ENCODE measurements at places on chromosomes 5 and 9. TPM values are rescaled to one million over a fixed set of nuclear protein-coding genes. Genes with fewer than 3 reads are reported as not detected.

SLC36A2 gene
- not detected for total RNA-seq

PHYHD1 gene
- total RNA-seq: 1.3 TPM

C6 gene
- total RNA-seq: not detected

SLC36A3 gene
- not detected for total RNA-seq

LCP2 gene
- not detected for total RNA-seq

SVEP1 gene
- total RNA-seq: under 0.01 TPM

CAPSL gene
- not detected for total RNA-seq

RORB gene
- total RNA-seq: not detected

SLC2A6 gene
- total RNA-seq: 3.8 TPM

IFNK gene
- not detected for total RNA-seq

NEK6 gene
- total RNA-seq: 8.2 TPM

BARX1 gene
- not detected for total RNA-seq

NDST1 gene
- 19.5 TPM for total RNA-seq

LHX2 gene
- not detected for total RNA-seq

PCDHB5 gene
- 0.34 TPM for total RNA-seq

TMEM267 gene
- total RNA-seq: 40.6 TPM

OTP gene
- not detected for total RNA-seq

ITGA1 gene
- 1.4 TPM for total RNA-seq

PCDHGA11 gene
- total RNA-seq: 2.1 TPM

IFNA13 gene
- total RNA-seq: not detected

MLANA gene
- not detected for total RNA-seq

ANKRD34B gene
- not detected for total RNA-seq

TMEM252 gene
- not detected for total RNA-seq

PCDHB13 gene
- total RNA-seq: under 0.01 TPM

FPGS gene
- total RNA-seq: 60.6 TPM

TMEM215 gene
- total RNA-seq: not detected

STPG3 gene
- total RNA-seq: not detected

C1QTNF2 gene
- total RNA-seq: 0.07 TPM

SLC9A3 gene
- total RNA-seq: 1.0 TPM

ST8SIA4 gene
- 2.7 TPM for total RNA-seq

GPR150 gene
- total RNA-seq: 0.21 TPM

UGT3A1 gene
- not detected for total RNA-seq

KIF12 gene
- under 0.01 TPM for total RNA-seq

LMNB1 gene
- total RNA-seq: 2.8 TPM

SAPCD2 gene
- 2.1 TPM for total RNA-seq

ADGRV1 gene
- total RNA-seq: 3.1 TPM
